ENCODE measurements at places on chromosomes 3 and 15.

- no peak for DNase-seq
Observed at GRCh38 chr3:19573644-19574043, 360.4 kb downstream of the EFHB start.

- DNase-seq = no peak
Observed at GRCh38 chr3:65039754-65040210, 352.0 kb upstream of the ADAMTS9 start.

GRCh38 chr3:128498901-128499530 is 6.0 kb upstream of the GATA2 start:
- no peak for DNase-seq

DNA sequence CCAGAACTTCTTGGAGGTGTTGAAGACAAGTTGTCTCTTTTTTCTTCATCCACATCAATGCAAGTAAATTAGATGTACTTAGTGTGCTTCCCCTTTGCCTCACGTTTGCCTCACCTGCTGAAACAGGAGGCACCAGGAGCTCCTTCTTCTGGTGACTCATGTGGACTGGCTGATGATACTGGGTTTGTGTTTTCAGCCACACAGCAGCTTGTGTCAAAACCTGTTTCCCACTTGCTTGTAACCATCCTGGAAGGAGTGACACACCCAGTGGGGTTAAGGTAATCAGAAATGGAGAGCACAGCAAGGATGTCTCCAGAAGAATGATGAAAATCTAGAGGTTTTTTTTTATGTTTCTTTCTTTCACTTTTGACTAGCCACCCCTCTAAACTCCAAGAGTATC is 143.3 kb upstream of the RBMS3 start:
- no peak for DNase-seq

DNA sequence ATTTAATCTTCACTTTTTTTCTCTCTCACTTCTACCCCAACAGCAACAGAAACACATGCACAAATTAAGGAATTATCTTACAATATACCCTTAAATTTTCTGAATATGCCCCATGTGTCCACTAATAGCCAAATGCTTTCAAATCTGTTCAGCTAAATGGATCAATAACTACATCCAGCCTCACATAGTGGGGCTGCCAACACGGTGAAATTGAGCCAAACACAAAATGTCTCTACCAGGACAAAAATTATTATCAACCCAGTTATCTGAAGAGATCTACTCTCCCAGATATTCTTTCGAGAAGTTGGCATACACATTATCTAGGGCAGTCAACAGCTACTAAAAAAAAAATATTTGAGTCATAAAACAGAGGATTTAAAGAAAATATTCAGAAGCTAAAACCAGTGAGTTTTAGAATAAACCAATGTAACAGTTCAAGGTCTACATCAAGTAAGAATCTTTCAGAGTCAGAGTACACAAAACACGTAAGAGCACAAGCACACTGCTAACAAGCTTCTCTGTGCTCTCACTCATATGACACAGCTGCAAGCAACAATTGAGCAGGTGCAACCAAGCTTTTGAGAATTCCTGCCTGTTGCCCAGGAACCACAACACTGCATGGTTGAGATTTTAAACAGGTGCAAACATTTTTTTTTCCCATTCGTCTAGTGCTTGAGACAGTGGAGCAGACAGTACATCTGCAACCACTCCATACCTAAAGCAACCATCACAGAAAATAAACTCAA is 247.7 kb downstream of the ZBTB20 start:
- DNase-seq = no peak

DNA sequence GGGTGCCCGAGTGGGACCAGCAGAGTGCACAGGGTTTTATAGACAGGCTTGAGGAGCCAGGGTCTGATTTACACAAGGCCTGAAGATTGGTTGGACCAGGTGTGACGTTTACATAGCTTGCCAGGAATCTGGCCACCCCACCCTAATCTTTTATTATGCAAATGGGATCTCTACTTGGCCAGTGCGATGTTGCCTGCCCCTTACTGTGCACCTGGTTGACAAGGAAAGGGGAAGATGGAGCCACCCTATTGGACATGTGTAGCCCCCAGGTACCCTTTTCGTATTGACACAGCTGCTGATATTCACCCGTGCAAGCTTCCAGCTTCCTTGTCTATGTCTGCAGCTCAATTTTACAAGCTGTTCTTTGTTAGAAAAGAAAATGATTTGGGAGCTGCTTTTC is 132.0 kb downstream of the ARNT2 start:
- DNase-seq = no peak

GRCh38 chr3:140822401-140823047 is 119.1 kb upstream of the SLC25A36 start:
- DNase-seq = no peak

Data from stimulated activated naive B cell treated with anti-CD40 and anti-IgM and Interleukin-4, amounts not matched to agents 10 μg/mL and 1 μg/mL and 100 μg/mL, for 72 hours (primary cell).